Cardiac muscle cell (in vitro differentiated cells and primary cell): ENCODE measurements at places on chromosomes 7 and 10. TPM values are rescaled to one million over a fixed set of nuclear protein-coding genes. Genes with fewer than 3 reads are reported as not detected.
A peak's percentile ranks its signal among the peaks of the same experiment; 100 is the strongest.

ARHGEF35 gene
- total RNA-seq: 0.35 and 1.7 TPM in 2 replicates

AGR2 gene
- total RNA-seq: not detected in 2 replicates

KIF11 gene
- 4.5 and 19.9 TPM in 2 replicates for total RNA-seq

DEPP1 gene
- 34.0 and 39.3 TPM in 2 replicates for total RNA-seq

CFAP58 gene
- total RNA-seq: 0.99 and 1.9 TPM in 2 replicates

FOXI2 gene
- total RNA-seq: not detected in 2 replicates

UCMA gene
- not detected in 2 replicates for total RNA-seq

MYH16 gene
- not detected in 2 replicates for total RNA-seq

IFIT1B gene
- not detected in 2 replicates for total RNA-seq

FGFBP3 gene
- 7.2 and 14.2 TPM in 2 replicates for total RNA-seq

DNA sequence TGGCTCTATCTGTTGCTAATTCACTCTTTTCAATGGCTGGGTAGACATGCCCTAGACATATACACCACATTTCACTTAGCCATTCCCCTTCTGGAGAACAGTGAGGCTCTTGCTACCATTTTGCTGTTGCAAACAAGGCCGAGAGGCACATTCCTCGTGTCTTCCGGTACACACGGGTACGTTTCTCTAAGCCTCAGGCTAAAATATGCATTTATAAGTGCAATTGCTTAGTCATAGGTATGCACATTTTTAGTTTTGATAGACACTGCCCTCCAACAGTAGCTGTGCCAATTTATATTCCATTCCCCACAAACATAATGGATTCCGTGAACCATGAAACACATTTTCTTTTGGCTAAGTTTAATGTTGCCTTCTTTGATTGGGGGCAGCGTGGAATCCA, 13.2 kb downstream of the CHAT start:
- no peak for DNase-seq

DNA sequence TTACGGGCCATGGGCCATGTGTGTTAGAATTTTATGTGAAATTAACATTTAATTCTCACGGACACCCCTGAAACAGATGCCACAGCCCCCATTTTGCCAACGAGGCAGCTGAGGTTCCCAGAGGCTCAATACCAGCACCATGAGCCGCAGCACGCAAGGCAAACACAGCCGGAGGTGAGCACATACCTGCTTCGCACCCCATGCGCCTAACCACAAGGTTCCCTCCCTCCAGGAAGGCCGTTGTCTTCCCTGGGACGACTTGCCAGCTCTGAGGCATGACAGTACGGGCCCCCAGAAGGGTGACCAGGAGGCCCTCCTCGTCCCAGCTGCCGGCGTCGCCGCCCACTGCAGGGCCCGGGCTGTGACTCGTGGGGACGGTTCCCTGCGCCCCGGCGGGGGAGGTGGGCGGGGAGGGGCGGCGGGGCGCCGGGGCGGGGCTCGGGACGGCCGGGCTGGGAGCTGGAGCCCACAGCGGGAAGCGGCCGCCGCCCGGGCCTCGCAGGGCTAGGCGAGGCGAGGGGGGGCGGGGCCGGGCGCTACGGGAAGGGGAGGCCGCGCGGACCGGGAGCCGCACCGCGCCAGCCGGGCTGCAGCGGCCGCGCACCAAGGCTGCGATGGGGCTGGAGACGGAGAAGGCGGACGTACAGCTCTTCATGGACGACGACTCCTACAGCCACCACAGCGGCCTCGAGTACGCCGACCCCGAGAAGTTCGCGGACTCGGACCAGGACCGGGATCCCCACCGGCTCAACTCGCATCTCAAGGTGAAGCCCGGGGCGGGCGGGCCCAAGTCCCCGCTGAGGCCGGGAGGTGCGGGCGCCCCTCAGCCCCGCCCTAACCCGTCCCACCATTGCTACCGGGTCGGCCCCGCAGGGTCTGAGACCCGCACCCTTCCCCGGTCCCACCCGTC, at the start of gene CAV2:
Gene CAV2 (plus strand): TSS at position 571 of the 910 bp plus-strand sequence. CDS start 44 bp downstream, at position 615.
- DNase-seq: peak; percentile 72

- DNase-seq: no peak
Measured at GRCh38 chr10:37760817-37761216, 96.6 kb downstream of the ZNF248 start.

GRCh38 chr7:106262221-106262881, 22.4 kb downstream of the NAMPT start:
- peak; percentile 13 for DNase-seq

DNA sequence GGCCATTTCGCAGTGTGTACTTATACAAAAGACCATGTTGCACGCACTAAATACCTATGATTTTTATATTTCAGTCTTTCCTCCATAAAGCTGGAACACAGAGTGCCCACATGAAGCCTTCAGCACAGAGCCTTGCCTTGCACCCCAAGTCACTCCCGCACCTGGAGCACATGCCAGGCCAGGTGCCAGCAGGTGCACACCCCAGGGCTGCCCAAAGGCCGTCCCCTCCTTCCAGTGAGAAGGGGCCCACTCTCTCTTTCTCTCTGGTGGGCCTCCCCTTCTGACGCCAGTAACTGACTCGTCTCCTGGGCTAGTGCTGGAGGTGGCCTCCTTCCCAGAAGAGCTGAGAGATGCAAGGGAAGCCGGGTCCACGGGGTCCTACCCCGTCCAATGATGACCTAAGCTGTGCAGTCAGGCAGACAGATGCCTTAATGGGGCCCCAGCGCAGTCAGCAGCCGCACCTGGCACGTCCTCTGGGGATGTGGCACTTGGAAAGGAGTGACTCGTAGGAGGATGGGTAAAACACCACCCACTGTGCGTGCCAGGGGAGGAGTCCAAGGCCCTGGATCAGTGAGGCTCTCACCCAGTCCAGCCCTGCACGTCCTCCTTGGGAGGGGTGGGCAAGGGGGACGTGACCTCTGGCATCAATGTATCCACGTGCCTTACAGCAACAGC, 17.7 kb upstream of the SHH start:
- no peak for DNase-seq

DNA sequence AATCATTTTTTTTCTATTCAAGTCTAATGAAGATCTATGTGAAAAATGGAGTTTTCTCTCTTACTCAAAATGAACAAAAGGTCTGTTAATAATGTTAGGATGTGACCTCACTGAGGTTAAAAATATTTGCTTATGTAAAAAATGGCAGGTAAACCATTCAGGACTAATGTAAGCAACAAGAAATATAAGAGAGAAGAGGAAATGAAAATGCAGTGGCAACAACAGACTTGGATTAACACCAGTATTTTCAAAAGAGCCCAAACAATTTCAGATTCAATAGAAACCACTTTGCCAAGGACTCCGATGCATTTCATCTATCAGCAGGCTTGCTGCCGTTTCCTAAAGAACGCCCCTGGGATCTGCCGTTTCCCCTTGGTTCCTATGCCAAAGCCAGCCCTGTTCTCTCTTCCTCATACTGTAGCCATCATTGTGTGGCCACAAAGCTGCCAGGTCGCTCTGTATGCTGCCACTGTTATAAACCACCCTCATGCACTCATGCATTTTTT, 66.4 kb downstream of the MTURN start:
- DNase-seq: no peak

DNA sequence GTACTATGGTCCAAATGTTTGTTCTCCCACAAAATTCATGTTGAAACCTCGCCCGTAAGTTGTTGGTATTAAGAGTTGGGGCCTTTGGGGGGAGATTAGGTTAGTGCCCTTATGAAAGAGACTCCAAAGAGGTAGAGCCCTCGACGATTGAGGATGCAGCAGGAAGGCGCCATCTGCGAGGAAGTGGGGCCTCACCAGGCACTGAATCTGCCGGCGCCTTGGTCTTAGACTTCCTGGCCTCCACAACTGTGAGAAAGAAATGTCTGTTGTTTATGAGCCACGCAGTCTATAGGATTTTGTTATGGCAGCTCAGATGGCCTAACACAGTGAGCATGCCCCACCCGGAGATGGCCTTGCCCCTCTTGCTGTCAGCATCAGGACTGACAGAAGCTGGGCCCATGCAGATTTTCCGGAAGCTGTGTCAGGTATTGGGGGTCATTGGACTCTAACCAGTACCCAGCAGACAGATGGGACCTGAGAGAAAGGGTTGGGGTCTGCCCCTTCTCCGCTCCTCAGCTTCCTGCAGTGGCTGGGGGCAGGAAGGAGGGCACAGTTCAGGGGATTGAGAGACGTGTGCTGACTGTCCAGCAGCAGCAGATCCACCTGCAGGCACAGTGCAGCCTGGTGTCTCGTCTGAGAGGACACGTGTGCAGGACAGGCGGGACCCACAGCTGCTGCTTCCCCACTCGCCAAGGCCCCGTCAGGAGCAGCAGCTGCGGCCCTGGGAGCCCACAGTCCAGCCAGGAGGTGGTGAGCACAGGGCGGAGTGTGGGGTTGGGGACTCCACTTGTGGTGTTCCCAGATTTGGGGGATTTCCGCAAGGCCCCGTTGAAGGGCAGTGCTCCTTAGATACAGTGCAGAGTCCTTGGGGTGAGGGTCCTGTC, 47.8 kb downstream of the MGMT start:
- DNase-seq: no peak

- no peak for DNase-seq
Measured at GRCh38 chr10:100882252-100882651, 30.5 kb upstream of the SLF2 start.

- no peak for DNase-seq
Measured at GRCh38 chr7:101564778-101565211, 64.3 kb downstream of the MYL10 start.

DNA sequence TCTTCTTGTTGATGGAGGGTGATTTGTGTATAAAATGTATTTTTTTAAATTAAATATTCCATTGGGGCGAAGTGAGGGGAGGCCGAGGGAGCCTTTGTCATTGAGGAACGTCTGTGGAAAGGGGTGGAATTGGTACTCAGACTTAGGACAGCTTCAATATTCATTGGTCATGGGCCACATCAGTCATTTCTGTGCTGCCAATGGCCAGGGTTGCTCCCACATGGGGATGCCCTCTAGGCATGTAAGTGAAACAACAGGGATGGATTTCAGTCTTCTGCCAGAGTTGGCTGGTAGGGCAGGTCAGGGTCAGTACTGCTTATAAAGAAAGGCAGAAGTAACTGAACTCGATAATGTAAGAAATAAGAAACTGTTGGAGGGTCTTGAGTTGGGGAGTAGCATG, 47.2 kb downstream of the NEURL1 start:
- no peak for DNase-seq

DNA sequence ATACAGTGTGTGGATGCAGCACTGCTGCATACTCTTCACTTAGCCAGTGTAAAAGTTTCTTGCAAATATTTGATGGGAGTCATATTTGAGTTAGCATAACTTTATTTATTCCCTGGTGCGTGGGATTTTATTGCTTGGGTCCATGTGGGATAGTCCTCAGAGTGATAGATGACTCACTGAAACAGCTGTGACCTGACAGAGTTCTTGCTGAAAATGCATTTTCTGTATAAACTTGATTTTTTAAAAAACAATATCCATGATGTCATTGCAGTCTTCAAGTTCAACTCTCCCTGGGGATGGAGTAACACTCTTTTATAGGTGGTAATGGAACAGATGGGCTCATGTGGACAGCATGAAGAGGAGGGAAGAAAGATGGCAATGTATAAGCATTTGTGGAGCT, 310.0 kb downstream of the PPP1R3A start:
- DNase-seq: no peak

GRCh38 chr10:94725871-94726270, 36.6 kb upstream of the CYP2C19 start:
- no peak for DNase-seq

- DNase-seq: no peak
Measured at GRCh38 chr7:101993311-101993710, 175.9 kb downstream of the CUX1 start.

- no peak for DNase-seq
Measured at GRCh38 chr7:34162677-34163076, 257.3 kb downstream of the BMPER start.

GRCh38 chr7:155338632-155339320, 41.1 kb downstream of the INSIG1 start:
- no peak for DNase-seq

DNA sequence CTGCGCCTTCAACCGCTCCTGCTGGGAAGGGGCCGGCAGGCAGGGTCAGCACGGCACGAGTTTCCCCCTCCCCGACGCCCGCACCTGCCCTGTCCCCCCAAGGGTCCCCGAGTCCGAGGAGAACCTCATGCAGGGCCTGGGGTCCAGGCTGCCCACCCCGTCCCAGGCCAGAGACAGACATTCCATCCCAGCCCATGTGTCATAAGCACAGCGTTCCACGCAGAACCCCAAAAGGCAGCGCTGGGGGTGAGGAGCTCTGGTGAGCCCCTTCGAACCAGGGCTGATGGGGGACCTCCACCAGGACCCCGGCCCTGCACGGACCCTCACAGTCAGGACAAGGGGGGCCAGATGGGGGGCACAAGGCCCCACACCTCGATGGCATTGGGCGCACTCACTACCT, 49.2 kb downstream of the TNRC18 start:
- no peak for DNase-seq

GRCh38 chr7:35900651-35901050, 99.8 kb downstream of the SEPTIN7 start:
- DNase-seq: peak; percentile 58

- no peak for DNase-seq
Measured at GRCh38 chr7:159148430-159149395, 4.0 kb upstream of the VIPR2 start.

GRCh38 chr10:89458784-89459183, 44.4 kb downstream of the IFIT5 start:
- DNase-seq: no peak

- DNase-seq: no peak
Measured at GRCh38 chr7:104971290-104972071, 42.5 kb upstream of the KMT2E start.

DNA sequence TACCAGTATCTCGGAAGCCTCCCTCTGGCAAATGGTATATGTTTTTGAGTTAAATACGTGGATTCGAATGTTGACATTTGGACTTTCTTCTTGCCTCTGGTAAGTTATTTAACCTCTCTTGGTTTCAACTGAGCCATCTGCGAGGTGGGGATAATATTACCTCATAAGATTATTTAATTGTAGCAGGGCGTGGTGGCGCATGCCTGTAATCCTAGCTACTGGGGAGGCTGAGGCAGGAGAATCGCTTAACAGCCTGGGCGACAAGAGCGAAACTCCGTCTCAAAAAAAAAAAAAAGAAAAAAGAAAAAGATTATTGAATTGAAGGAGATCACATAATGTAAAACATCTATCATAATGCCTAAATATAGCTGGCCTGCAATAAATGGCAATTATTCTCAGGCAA, 396 bp upstream of the TAF5 start:
- DNase-seq: no peak

GRCh38 chr7:108455998-108456677, at the start of gene NRCAM:
NRCAM (minus strand) TSS chr7:108456436; CDS start chr7:108240064, 216,372 bp downstream.
- peak; percentile 87 for DNase-seq

- DNase-seq: no peak
Measured at GRCh38 chr10:101414034-101414433, 60.1 kb downstream of the BTRC start.

DNA sequence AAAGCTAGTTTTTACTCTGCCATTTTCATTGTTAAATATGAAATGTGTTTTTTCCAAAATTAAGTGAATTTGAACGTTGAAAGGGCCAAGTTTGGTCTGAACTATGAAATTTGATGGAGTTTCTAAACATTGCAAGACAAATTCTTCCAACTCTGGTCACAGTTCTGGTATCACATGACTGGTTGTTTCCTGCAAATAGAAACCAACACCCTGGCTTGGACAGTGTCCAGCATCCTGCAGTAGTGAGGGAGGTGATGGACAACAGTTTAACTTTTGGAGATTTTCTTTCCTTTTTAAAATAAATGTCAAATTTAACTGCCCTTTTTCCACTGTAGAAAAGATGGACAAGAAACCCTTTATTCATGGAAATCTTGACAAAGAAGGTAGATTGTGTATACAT, 54.8 kb upstream of the AGBL3 start:
- peak; percentile 65 for DNase-seq
